COR-L47 (cell line): ENCODE measurements at places on chromosomes 3 and 15.

GRCh38 chr15:60264088-60264487 lies 133.7 kb downstream of the ANXA2 start:
- DNase-seq = no peak

- no peak for DNase-seq
Measured at GRCh38 chr15:100005715-100006114, 272.5 kb upstream of the LYSMD4 start.

DNA sequence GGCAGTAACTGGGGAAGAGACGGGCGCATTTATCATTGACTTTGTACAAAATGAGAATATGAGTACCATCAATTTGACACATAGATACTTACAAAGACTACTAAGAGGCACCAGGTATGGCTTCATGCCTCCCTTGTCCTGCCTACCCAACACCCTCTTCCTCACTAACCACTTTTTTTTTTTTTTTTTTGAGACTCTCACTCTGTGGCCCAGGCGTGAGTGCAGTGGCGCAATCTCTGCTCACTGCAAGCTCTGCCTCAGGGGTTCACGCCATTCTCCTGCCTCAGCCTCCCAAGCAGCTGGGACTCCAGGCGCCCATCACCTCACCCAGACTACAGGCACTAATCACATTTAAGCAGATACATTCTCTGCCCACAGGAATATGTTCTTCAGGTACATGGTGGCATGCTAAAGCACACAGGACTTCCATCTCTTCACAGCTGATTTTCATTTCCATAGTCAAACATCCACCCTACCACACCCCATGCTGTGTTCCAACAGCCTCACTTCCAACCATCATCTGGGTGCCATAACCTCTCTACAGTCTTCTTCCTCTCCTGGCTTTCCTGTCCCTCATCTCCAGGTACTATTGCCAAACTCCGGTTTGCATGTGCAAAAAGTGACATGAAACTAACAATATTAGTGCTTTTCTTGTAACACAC lies 41.7 kb downstream of the RAB27A start:
- no peak for DNase-seq

GRCh38 chr3:141644931-141645330 lies 93.2 kb upstream of the RNF7 start:
- DNase-seq = peak; percentile 31

DNA sequence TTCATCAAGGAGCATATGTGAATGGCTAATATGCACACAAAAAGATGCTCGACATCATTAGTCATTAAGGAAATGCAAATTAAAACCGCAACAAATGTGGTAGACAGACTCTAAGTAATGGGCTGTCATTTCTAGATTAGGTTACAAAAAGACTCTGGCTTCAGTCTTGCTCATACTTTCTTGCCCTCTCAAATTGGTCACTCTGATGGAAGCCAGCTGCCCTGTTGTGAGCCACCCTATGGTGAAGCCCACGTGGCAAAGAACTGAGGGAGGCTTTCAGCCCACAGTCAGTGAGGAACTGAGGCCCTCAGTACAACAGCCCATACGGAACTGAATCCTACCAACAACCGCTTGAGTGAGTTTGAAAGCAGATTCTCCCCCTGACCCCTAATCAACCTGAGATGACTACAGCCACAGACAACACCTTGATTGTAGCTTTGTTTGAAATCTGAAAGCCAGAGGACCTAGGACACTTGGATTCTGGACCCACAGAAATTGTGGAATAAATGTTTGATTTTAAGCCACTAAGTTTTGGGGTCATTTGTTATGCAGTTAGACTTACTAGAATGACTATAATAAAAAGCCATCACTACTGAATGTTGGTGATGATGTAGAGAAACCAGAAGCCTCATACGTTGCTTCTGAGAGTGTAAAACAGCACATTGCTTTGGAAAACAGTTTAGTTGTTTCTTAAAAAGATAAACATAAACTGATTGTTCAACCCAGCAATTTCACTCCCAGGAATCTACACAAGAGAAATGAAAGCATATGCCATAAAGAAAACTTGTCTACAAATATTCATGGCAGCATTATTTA lies 45.7 kb downstream of the EHHADH start:
- DNase-seq = no peak

- no peak for DNase-seq
Measured at GRCh38 chr15:39594446-39595337, 13.8 kb downstream of the THBS1 start.

DNA sequence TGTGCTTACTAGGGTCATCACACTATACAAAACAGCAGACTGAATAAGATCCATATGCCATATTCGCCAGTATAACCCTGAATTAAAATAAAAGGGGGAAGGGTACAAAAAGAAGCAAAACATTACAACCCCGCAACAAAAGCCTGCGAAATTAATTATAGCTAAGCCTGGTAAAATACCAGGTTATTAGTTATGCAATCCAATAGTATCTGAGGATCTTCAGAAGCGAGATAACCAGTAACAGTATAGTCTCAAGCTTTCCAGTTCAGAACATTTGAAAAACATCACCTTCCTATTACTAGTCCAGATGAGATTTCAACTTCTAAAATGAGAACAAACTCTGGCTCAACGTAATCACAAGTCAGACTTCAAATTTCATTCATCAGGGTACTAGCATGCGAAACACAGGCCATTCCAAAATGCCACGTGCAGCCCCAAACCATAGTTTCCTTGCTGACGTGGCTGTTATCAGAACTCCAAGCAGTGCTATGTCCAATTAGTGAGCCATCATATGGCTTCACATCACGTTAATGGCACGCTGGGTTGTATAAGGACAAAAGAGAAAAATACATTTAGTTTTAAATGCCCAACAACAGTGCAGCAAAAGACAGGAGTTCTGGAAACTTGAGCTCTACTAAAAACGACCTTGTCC lies 1.1 kb downstream of the SSR3 start:
- no peak for DNase-seq

DNA sequence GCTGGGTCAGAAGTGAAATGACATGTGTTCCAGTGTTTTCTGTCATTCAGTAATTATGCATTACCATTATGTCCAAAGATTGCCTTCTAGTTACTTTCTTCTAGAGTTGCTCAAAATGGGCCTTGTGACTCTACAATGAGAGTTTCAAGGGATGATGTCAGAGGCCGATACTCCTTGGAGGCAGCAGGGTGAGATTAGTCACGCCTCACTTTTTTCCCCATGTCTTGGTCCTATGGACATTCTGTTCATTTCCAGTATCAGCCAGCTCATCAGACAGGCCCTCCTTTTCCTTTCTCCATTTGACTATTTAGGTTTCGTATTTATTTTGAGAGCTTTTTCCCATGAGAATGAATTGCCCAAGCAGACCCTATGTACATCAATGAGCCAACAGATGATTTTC lies 17.5 kb downstream of the VGLL3 start:
- no peak for DNase-seq

DNA sequence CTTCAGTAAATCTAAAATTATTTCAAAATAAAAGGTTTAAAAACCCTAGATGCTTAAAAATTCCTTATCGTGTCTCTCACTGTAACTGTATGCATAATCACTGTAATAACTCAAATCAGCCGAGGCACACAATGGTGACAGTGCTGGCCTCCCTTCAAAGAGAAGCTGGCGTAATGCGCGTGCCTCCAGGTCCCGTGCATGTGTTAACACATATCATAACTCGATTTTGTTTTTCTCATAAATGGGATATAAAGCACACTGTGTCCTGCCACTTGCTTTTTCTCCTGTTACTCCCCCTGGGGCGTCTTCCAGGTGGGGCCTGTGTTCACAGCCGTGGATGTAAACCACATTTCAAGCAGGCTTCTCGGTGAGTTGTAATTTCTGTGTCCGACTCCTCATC lies 56.0 kb downstream of the TPRA1 start:
- no peak for DNase-seq

DNA sequence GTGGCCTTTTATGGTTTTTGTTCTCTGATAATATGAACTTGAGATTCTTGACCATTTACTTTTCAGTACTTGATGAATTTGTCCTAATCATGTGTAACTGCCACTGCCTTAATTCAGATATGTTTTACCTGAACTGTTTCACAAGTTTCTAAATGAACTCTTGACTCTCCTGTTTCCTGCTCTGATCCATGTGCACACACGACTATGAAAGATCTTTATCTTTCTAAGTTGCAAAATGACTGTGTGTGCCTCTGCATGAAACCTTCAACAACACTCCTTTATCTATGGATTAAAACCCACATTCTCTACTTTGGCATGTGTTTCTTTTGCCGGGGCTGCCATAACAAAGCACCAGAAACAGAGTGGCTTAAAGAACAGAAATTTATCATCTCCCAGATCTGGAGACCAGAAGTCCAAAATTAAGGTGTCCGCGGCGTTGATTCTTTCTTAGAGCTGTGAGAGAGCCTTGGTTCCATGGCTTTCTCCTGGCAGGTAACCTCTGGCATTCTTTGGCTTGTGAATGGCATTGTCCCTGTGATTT lies 275.0 kb downstream of the ADAMTSL3 start:
- no peak for DNase-seq

GRCh38 chr3:151625586-151625985 lies 108.1 kb upstream of the AADACL2 start:
- DNase-seq = no peak

GRCh38 chr3:180282386-180282785 lies 245.6 kb upstream of the PEX5L start:
- no peak for DNase-seq

GRCh38 chr15:61856295-61856694 lies 204.0 kb downstream of the VPS13C start:
- DNase-seq = no peak

DNA sequence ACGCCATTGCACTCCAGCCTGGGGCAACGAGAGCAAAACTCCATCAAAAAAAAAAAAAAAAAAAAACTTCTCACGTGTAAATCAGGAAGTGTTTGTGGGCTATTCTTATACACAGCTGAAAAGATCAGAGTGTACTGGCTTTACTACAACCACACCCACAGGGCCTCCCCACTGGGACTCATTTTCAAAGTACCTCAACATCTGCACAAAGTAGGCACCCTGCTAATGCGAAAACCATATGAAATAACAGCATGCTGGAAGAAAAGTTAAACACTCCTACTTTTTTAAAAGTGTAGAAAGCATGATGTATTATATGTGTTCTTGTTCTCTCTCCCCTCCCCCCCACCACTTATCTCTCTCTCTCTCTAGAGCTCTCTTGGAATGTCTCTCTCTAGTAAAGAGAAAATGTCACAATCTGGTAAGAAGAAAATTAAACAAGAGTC lies 11.1 kb downstream of the UACA start:
- no peak for DNase-seq

GRCh38 chr15:85539491-85539890 lies 159.1 kb downstream of the AKAP13 start:
- DNase-seq = no peak

GRCh38 chr3:43770426-43771103 lies 79.8 kb downstream of the ABHD5 start:
- DNase-seq = peak; percentile 5

DNA sequence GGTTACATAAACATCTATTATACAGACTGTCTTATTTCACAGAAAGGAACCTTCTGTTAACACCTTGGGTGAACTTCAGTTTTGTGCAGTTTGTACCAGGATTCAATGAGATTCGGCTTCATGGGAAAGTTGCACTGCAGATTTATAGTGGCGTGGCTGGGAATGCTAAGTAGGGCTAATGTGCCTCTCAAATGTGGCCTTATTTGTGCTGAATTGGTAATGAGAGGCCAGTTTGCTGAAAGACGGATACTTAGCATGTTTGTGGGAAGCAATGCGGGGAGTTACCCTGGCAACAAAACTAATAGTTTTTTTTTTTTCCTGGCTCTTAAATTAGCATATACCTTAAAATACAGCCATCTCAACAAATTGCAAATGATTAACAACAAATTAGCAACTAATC lies 28.6 kb upstream of the CEMIP start:
- no peak for DNase-seq

- DNase-seq = no peak
Measured at GRCh38 chr3:195162033-195162669, 108.8 kb downstream of the XXYLT1 start.

DNA sequence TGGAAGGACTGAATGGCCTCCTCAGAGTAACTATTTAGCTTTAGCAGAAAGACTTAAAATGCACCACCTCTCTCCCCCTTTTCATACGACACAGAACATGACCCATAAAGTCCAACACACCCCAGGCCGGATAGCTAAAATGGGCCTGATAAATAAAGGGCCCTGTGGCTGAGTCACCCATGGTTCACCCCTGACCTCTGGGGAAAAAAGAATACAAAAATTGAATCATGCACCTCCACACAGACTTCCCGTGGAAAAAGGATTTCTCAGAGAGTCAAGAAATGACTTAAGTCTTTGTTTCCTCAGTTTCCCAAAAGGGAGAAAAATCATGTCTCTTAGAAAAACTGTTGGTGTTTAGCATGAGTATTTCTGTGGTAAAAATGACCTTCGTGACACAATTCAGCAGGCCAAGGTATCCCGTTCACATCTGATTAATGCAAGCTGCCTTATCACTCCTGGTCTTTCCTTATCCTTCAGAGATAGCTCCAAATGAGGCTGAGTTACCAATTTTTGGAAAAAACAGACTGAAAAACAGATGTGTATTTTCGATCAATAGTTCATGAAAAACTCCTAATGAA lies 34.0 kb upstream of the ARHGEF3 start:
- DNase-seq = no peak

DNA sequence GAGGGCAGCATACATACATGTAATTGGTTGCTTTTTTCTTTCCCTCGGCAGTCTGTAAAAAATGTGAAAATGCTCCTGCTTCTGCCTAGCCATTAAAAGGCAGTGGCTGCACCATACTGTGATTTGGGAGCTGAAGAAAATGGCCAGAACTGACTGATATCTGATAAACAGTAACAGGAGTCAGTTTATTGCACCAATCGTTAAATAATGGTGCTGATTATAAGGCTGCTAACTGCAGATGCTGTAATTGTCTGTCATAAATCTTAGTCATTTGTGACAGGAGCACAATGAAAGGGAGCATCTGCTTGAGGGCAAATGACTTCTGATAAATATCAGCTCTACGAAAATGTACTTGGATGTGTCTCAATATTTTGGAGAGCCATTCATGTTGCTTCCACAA lies 263.1 kb upstream of the DNAJC19 start:
- DNase-seq = peak; percentile 95

DNA sequence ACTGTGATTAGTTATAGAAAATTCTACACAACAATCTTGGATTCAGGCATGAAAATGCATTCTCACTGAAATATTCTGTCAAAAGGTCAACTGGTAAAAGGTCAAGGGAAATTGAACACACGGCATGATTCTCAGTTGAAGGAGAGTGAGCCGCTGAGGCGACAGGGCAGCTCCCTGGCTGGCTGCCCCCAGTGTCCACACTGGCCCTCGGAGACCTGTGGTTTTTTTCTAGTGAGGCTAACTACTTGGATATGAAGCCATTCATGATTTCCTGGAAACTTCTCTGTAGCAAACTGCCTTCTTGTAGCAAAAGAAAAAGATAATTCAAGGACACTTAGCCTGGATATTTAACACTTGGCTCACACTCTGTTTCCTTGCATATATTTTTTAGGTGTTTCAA lies 37.2 kb downstream of the AADACL2 start:
- no peak for DNase-seq

- no peak for DNase-seq
Measured at GRCh38 chr3:113005611-113006010, 14.8 kb downstream of the GTPBP8 start.

DNA sequence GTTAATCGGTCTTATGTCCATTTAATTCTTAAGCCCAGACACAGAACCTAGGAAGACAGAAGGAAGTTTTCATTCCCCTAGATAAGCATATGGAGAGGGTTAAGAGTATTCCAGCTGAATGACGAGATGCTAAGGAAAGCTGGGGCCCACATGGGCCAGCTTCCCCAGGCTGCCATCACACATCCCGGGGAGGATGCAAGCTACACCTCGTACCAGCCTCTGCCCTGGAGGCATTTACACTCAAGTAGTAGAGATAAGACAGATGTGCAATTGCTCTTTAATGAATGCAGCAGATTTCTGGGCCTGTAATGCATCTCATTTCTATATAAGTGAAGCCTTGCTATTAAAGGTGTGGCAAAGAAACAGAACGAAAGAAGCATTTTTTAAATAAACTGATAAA lies 144.5 kb downstream of the MEX3B start:
- DNase-seq = no peak
